ENCODE measurements at places on chromosomes 1 and 21. TPM values are rescaled to one million over a fixed set of nuclear protein-coding genes. Genes with fewer than 3 reads are reported as not detected.

The OR2M3 gene
- not detected for total RNA-seq

The TTLL7 gene
- 3.9 TPM for total RNA-seq

The SKI gene
- 23.6 TPM for total RNA-seq

The S100A14 gene
- total RNA-seq = 0.40 TPM

The ABCD3 gene
- 23.8 TPM for total RNA-seq

The EFNA1 gene
- 32.8 TPM for total RNA-seq

The KPRP gene
- total RNA-seq = not detected

The S100A12 gene
- not detected for total RNA-seq

The CR2 gene
- total RNA-seq = not detected

The OR2L2 gene
- total RNA-seq = not detected

The PRRX1 gene
- not detected for total RNA-seq

The REN gene
- not detected for total RNA-seq

The C1orf141 gene
- not detected for total RNA-seq

The RGS8 gene
- not detected for total RNA-seq

The CD52 gene
- not detected for total RNA-seq

The NBPF19 gene
- total RNA-seq = 3.5 TPM

The GJA9 gene
- total RNA-seq = not detected

The SHE gene
- 0.06 TPM for total RNA-seq

The RNU1-4 gene
- not detected for total RNA-seq

The MARK1 gene
- 0.18 TPM for total RNA-seq

The NPL gene
- total RNA-seq = 0.89 TPM

The CYB5RL gene
- total RNA-seq = 3.3 TPM

The KIF2C gene
- total RNA-seq = 41.8 TPM

The ETV3L gene
- not detected for total RNA-seq

The MR1 gene
- 7.9 TPM for total RNA-seq

The EPRS1 gene
- total RNA-seq = 78.8 TPM

The LRRC40 gene
- total RNA-seq = 9.4 TPM

The CELSR2 gene
- 5.7 TPM for total RNA-seq

The B3GALT2 gene
- not detected for total RNA-seq

The TRAF3IP3 gene
- total RNA-seq = not detected

The OR2T11 gene
- not detected for total RNA-seq

The S100A5 gene
- total RNA-seq = 0.70 TPM

The ZNF644 gene
- 13.6 TPM for total RNA-seq

The CCDC181 gene
- total RNA-seq = 0.10 TPM

The RHD gene
- not detected for total RNA-seq

The CYP4X1 gene
- 0.04 TPM for total RNA-seq

The CYYR1 gene
- not detected for total RNA-seq

The SNX7 gene
- 24.9 TPM for total RNA-seq

Data from A549 treated with CORT108297 at 1 μM for 4 hours (cell line).